ENCODE measurements at places on chromosomes 7 and 10.

DNA sequence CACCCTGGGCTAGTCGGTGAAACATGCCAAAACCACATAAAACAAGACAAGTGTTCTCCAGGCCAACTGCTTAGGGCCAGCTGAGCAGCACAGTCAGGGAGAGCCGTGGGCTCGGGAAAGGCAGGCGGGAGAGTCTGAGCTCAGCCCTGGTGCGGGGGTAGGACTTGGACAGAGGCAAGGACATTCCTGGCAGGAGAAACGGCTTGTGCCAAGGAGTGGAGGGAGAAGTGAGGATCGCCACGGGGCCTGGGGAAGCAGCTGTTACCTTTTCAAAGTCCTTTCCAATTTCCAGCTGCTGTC is 4.2 kb downstream of the ELN start:
- peak; percentile 33 for DNase-seq

DNA sequence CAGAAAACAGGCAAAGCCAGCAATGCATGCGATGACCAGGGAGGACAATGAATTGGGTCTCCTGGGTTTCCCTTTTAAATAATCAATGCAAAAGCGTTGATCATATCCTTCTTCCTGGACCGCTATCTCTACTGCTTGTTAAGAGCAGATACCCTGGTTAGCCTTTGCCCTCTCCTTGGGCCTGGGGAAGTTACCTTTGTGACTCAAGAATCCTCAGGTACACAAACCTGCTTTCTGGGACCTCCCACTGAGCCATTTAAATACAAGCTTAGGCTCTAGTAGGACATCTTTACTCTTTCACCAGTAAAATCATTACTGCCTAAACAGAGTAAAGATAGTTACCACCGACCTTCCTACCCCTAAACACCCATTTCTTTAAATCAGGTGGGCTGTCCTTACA is 173.9 kb downstream of the WNT2 start:
- DNase-seq, result no peak

DNA sequence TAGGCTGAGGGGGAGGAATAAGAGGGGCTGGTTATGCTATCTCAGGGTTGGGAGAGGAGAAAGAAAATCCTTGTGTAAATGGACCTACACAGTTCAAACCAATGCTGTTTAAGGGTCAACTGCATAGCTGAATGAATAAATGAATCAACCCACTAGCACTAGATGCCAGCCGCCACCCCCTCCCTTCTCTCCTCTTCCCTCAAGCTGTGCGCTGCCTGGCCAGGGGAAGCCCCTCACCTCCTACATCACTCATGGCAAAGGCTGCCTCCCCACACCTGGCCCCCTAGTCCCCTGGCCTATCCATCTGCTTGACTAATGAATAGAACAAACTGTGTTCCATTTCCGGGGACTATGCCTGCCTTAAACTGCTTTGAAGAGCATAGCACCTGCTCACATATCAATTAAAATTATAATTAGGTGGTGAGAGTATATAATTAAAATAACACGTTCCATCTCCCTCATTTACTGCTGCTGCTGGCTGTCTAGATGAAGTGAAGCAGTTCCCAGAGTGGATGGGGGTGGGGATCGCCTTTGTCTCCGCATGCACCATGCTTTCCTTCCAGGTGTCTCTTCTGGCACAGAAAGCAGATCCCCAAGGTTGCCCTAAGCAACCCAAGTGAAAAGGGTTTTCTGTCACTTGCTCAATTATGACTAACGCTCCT is 32.6 kb downstream of the GRID1 start:
- DNase-seq, result peak; percentile 54

- no peak for DNase-seq
Observed at GRCh38 chr10:23754179-23754578, 315.3 kb downstream of the OTUD1 start.

DNA sequence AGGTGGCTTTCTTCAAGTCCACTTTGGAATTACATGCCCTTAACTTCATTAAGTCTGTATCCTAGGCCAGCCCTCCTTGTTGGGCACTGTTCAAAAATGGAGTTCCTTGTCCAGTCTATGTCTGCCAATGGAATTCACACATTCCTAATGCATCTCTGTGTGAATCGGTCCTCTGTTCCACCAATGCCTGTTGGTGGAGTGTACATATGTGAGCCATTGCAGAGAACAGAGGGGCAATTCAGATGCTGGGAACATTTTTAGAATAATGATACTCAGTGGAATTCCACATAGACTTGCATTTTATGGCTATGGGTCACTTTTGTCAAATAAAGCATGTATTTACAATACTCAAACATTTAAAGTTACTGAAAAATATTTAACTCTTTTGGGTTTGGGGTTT is 108.3 kb downstream of the COL28A1 start:
- no peak for DNase-seq

GRCh38 chr7:140041659-140042385 is 20.9 kb downstream of the PARP12 start:
- DNase-seq, result no peak
